ENCODE measurements at places on chromosomes 1 and 21.

DNA sequence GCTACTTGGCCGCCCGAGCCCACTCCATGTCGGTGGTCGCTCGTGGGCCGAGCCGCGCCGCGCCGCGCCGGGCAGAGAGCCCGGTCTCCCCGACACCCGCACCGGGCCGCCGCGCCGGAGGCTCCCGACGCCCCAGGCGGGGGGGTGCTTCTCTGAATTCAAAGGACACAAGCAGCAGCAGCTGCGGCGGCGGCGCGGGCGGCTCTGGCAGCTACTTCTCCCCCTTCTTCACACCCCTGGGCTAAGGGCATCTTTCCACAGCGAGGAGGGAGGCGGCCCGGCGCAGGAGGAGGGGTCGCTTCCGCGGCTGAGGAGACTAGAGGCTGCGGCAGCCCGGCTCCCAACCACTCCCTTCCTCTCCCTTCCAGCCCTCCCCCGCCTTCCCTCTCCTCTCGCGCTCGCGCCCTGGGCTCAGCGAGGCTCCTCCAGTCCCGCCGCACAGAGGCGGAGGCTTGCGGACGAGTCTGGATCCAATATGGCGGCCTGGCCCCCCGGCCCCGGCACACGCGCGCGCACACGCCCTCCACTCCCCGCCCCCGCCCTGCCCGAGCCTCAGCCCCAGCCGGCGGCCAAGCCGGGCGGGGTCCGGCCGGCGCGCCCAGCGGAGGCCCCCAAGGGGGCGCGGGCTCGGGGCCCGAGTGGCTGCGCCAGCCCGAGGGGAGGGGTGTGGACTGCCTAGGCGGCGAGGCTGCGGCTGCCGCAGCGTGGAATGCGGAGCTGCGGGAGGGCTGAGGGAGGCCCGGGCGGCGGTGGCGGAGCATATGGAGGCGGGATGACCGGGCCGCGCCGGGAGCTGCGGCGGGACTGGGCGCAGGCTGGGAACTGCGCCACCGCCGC lies at the start of gene CDC42BPA:
Gene CDC42BPA (minus strand): TSS at position 477 of the 837 bp plus-strand sequence. CDS start 1,310 bp downstream, outside the sequence.
- peak; percentile 25 for DNase-seq

DNA sequence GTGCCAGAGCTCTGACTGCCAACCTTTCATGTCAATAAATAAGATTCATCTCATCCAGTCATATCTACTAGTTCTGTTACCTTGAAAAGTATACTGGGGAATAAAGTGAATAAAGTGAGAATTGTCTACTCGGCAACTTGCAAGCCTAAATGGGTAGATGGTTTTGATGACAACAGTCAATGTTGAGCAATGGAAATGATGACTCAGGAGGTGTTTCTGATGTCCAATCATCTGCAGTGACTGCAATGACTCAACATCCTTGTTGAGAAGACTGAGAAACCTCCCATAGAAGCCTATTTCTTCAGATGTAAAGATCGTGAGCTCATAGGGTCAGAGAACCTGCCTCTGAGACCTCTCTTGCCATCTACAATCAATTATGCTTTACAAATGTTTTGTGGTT lies 276.4 kb downstream of the SPATA17 start:
- DNase-seq = no peak

- DNase-seq = no peak
These were observed 168.3 kb upstream of the SGIP1 start for GRCh38 chr1:66365635-66366034.

DNA sequence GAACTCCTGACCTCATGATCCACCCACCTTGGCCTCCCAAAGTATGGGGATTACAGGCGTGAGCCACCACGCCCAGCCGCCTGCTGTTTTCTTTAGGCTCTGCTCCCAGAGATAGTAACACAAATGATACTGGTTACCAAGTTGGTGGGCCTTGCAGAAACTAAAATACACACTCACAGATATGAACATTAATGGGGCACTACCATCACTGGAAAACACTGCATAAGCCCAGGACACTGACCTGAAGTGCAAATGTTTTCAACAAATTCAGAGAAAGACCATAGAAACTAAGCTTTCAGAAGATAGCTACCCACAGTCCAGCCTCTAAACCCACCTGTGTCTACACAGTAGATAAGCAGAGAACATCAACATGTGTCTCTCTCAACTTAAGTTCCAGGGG lies 180.5 kb downstream of the FCRL5 start:
- DNase-seq = no peak

GRCh38 chr1:214014730-214015129 lies 27.0 kb downstream of the PROX1 start:
- no peak for DNase-seq

- DNase-seq = no peak
These were observed 9.0 kb upstream of the JUN start for GRCh38 chr1:58792846-58793245.

DNA sequence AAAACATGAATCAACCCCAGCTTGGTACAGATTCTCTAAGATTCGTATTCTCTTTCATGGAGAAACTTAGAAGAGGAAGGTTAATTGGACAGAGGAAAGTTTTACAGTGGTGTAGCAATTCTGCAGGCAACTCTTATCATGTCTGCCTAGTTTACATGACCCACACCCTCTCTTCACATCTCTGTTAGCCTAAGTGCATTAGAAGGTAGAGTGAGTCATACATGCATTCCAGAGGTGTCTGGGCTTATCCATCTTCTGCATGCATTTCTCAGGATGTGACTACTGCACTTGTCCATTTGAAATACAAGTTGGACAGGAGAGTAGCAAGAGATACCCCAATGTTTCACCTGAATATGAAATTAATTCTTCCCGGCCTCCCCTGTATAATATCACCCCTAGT lies 578.4 kb upstream of the NCAM2 start:
- DNase-seq = no peak

- DNase-seq = peak; percentile 3
These were observed 38.6 kb upstream of the COX20 start for GRCh38 chr1:244796719-244797406.

DNA sequence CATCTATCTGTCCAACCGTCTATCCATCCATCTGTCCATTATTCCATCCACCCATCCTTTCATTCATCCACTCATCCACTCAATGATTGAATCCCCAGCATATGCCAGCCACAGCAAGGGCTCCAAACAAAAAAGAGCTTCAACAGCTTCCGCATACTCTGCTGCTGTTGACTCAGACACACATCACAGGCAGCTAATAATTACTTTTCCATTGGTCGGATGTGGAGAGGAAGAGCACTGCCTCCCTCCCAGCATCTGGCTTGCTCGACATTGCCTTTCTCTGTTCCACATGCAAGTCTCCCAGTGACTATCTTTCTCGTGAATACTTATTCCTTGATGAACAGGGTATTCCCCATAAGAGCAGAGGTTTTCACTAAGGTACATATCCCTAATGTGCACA lies 176.5 kb downstream of the HIVEP3 start:
- DNase-seq = no peak

- DNase-seq = no peak
These were observed 15.5 kb downstream of the MEAF6 start for GRCh38 chr1:37498872-37499617.

GRCh38 chr21:42725416-42725930 lies 72.1 kb downstream of the PDE9A start:
- DNase-seq = no peak

- DNase-seq = no peak
These were observed 180.7 kb upstream of the VAMP3 start for GRCh38 chr1:7590426-7590790.

GRCh38 chr1:204350857-204351573 lies 8.7 kb downstream of the PLEKHA6 start:
- DNase-seq = no peak

- no peak for DNase-seq
These were observed 50.4 kb upstream of the RC3H1 start for GRCh38 chr1:174072581-174072980.

DNA sequence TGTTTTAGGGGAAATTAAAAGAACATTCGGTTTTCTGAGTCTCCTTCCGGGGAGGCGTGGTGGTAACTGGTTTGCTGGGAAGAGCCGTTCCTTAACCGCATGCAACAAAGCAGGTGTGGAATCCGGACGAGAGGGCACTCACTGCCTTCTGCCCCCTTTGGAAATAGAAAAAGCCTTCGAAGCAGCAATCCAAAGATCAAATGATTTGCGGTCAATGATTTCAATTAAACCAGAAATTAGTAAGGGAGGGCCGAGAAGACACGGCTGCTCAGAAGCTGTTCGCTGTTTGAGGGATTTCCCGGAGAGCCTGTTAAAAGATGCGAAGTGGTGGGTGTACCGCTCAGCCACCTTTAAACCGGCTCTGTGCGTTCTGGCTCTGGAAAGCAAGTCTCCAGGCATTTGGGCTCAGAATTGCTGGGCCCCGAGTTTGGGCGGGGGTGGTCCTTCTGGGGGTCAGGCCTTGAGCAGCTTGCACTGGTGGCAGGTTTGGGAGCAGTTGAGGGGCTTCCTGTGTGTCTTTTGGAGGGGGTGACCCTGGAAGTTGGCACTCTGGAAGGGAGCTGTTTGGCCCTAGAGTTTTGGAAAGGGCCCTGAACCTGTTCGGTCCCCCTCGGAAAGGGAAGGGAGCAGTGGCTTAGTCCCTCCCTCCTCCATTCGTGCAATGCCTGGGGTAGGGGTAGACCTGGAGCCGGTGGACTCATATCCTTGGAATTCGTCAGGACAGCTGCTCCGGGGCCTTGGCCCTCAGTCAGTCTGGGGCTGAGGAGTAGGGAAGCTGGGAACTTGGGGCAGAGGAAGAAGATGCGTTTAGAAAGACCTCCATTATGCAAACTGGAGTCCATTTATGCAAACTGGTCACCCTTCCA lies 3.1 kb downstream of the SIM2 start:
- no peak for DNase-seq

- peak; percentile 29 for DNase-seq
These were observed 23.1 kb upstream of the PTAFR start for GRCh38 chr1:28199328-28200233.

DNA sequence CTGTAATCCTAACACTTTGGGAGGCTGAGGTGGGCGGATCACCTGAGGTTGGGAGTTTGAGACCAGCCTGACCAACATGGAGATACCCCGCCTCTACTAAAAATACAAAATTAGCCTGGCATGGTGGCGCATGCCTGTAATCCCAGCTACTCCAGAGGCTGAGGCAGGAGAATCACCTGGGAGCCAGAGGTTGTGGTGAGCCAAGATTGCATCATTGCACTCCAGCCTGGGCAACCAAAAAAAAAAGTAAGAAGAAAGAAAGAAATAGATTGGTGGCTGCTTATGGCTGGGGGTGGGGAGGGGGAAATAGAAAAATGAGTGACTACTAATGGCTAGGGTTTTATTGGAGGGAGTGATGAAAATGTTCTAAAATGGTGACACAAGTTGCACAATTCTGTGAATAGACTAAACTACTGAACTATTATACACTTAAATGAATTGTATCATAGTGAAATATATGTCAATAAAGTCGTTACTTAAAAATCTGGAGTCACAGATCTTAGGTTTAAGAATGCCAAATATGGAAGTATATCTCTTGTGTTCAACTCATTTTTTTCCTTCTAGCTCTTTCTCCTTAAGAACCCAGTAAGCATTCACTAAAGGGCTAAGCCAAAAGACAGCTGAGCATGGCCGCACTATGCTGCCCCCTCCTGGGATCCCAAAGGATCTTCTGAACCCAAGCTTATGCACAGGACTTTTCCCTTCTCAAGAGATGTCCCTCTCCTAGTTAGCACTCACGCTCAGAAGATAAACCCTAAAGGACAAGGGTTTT lies 3.2 kb upstream of the NPL start:
- peak; percentile 23 for DNase-seq

All from stimulated activated CD8-positive, alpha-beta memory T cell treated with anti-CD3 and anti-CD28 coated beads, Interleukin-2, amount 100 ng/mL, for 48 hours (primary cell).